ENCODE measurements at places on chromosomes 3 and 15.

DNA sequence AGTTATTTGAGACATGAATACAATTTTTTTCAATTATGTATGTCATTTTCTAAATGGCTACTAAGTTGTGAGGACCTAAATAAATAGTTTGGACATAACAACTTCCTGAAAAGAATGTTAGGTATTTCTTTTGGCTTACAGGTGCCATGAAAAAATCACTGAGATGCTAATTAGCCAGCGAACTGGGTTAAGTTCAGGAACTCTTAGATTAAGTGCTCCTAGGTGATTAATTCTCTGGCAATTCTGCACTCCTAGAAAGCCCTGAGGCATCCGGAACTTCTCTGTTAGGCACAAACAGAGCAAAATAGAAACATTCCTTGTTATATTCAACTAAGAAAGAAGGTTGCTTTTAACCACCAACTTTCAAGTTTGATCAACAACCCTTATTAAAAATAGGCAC, 192.3 kb downstream of the STAG1 start:
- no peaks in the 10 kb centered on the region for H3K27me3 ChIP-seq
- no peaks in the 10 kb centered on the region for H3K4me1 ChIP-seq
- no peak overlapping the region for H3K27ac ChIP-seq
- no peak for ATAC-seq
- H3K36me3 ChIP-seq: no peaks in the 10 kb centered on the region

DNA sequence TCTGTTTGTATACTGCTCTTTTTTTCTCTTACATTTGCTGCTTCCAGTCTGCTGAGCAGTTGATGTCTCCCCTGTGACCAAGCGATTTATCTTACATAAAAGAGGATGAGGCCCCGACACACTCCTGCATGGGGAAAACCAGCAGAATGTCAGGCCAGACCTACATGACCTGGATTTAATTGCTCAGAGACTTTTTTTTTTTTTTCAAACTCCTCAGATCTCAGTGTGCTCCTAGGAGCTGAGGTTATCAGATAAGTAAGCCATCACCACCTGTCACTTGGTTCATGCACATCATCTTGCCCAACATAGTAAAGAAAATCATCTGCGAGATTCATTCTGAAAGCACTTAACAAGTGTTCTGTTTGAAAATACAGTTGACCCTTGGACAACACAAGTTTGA, 163.1 kb downstream of the PLCL2 start:
- no peaks in the 10 kb centered on the region for H3K4me1 ChIP-seq
- no peak overlapping the region for H3K27ac ChIP-seq
- H3K36me3 ChIP-seq: no peaks in the 10 kb centered on the region
- no peak overlapping the region for H3K4me3 ChIP-seq
- ATAC-seq: no peak

- peak; percentile 65 for ATAC-seq
- H3K36me3 ChIP-seq: no peaks in the 10 kb centered on the region
- H3K4me1 ChIP-seq: peaks cover 7% of the 10 kb centered on the region
- no peak overlapping the region for H3K4me3 ChIP-seq
- peak overlapping the region; percentile 53 for H3K27ac ChIP-seq
Observed at GRCh38 chr15:48855501-48856440, 22.2 kb upstream of the EID1 start.

DNA sequence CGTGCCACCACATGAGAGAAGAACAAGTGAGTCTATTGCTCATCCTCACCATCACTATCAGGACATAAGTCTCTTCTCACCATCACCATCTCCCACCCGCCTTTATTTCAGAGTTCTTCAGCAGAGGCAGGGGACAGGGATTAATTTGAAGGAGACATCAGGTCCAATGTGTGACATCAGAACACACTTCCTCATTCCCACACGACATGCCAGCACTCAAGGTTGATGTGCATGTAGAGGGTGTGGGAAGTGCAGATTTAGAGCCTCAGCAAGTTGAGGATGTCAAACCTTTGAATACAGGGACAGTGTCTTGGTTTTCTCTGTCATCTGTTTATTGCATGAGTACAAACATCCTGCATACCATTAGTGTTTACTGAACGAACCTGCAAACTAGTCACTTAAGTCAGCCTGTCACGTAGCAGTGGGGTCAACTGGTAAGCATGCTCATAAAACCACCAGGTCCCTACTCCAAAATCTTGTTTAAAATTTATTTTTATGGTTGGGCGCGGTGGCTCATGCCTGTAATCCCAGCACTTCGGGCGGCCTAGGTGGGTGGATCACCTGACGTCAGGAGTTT, 104.4 kb downstream of the MYLK start:
- H3K36me3 ChIP-seq: no peaks in the 10 kb centered on the region
- H3K4me1 ChIP-seq: peaks cover 68% of the 10 kb centered on the region
- ATAC-seq: no peak
- peak overlapping the region; percentile 76 for H3K27ac ChIP-seq
- no peaks in the 10 kb centered on the region for H3K27me3 ChIP-seq

DNA sequence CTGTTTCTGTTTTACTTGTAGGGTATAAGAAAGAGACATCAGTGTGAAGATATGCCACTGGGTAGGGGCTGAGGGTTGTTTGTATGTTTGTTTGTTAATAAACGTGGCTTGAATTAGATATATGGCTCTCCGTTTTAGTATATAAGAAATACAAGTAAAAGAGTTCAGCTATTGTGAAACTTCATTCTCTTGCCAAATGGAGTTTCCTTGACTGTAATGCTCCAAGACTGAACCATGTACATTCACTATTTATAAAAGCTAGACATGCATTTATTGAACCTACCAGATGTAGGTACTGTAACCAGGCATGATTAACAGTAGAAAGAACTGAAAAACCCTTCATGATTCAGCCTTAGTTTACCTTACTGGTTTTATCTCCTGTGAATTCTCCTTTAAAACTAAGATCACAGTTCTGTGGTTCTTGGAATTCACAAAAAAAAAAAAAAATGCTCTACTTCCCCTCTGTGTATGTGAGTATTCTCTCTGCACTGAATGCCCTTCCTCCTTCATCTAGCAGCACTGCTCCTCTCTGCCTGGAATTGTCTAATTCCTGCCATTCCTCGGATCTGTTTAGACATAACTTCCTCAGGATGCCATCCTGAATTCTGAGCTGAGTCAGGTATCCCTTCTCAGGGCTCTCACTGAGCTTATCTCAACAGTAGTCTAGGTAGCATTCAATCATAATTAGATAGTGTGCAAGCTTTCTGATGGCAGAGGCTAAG, 504.4 kb downstream of the FHIT start:
- no peak overlapping the region for H3K27ac ChIP-seq
- no peak for ATAC-seq
- no peak overlapping the region for H3K4me3 ChIP-seq
- no peaks in the 10 kb centered on the region for H3K27me3 ChIP-seq
- H3K4me1 ChIP-seq: no peaks in the 10 kb centered on the region

DNA sequence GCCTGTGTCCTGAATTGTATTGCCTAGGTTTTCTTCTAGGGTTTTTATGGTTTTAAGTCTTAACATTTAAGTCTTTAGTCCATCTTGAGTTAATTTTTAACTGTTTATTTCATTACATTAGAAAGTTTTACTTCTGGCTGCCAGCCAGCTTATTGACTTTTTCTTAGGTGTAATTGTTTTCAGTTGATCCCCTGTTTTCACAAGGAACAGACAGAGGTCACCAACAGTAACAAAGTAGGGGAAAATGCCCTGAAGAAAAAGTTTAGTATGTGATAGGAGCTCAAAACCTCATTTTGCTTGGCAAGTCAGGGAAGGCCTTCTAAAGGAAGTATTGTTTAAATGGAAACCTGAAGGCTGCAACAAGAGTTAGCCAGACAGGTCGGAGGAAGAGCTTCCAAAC, 10.4 kb downstream of the WDR48 start:
- no peaks in the 10 kb centered on the region for H3K27me3 ChIP-seq
- H3K4me3 ChIP-seq: no peak overlapping the region
- no peak for ATAC-seq

Data from gastroesophageal sphincter (tissue), 4 donors.